Progenitor cell of endocrine pancreas (in vitro differentiated cells): ENCODE measurements at places on chromosomes 5 and 9.

DNA sequence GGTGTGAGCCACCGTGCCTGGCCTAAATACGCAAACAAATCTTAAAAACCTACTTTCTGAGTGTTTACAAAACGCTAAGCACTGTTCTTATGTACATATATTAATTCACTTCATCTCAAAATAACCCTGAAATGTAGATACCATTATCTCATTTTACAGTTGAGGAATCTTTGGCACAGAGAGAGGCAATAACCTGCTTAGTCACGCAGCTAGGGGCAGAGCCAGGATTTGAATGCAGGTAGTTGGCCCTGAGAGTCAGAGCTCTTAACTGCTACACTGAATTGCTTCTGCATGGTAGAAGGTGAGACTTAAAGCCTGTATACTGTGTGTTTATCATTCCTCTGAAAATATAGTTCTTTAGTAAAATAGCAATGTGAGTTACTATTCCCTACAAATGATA, 21.9 kb downstream of the ARHGEF37 start:
- no peak for DNase-seq

GRCh38 chr9:120306561-120306960, 273.4 kb downstream of the CDK5RAP2 start:
- DNase-seq = no peak

- no peak for DNase-seq
Observed at GRCh38 chr9:93346231-93347112, 105.0 kb upstream of the FAM120A start.

GRCh38 chr9:123528501-123528900, 172.5 kb downstream of the CRB2 start:
- no peak for DNase-seq

DNA sequence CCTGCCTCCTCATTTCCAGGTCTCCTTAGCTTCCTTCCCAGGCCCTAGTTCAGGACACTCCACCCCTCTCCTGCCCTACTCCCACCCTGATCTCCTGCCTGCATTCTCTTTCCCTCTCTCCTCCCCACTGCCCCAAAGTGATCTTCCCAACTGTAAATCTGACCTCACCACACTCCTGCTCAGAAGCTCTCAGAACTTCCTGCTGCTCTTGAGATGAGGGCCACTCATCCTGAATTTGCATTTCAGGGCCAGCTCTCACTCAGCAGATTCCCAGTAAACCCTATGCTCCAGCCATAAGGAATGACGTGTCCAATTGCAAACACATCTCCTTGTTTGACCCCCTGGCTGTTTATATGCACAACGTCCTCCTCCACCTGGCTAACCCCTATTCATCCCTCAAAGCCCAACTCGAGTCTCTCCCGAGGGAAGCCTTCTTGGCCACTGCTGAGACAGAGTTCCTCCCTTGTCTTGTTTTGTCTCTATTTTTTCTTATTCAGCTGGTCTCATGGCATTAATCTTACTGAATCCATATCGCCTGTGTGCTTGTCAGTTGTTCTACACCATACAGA, 95.0 kb downstream of the NSG2 start:
- DNase-seq = no peak

DNA sequence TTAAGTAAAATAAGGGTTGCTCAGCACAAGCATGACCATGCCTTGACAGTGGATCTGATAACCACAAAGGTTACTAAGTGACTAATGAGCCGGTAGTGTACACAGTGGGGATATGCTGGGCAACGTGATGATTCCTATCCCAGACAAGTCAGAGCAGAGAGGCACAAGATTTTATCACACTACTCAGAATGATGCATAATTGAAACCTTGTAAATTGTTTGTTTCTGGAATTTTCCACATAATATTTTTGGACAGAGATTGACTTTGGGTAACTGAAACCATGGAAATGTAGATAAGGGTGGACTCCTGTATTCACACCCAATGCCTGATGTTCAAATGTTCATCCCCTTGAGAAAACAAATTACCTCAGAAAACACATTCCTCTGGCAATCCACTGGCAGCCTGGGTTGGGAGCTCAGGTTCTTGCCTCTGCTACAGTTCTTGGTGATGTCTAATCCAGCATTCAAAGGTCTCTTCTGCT, 16.2 kb upstream of the ERAP1 start:
- DNase-seq = no peak

GRCh38 chr5:168209997-168210396, 81.4 kb upstream of the WWC1 start:
- DNase-seq = no peak

GRCh38 chr5:10854506-10855277, 93.7 kb upstream of the DAP start:
- no peak for DNase-seq

- no peak for DNase-seq
Observed at GRCh38 chr5:159130871-159131270, 31.2 kb upstream of the EBF1 start.

DNA sequence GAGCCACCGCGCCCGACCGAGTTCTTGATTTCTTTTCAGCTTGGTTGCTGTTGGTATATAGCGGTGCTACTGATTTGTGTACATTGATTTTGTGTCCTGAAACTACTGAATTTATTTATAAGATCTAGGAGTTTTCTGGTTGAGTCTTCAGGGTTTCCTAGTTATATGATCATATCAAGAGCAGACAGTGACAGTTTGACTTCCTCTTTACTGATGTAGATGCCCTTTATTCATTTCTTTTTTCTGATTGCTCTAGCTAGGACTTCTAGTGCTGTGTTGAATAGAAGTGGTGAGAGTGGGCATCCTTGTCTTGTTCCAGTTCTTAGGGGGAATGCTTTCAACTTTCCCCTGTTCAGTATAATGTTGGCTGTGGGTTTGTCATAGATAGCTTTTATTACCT, 17.4 kb upstream of the LRRC19 start:
- DNase-seq = no peak

- DNase-seq = no peak
Observed at GRCh38 chr5:90898326-90899013, 339.9 kb downstream of the ADGRV1 start.

GRCh38 chr5:73801686-73802085, 175.7 kb downstream of the ARHGEF28 start:
- no peak for DNase-seq

- no peak for DNase-seq
Observed at GRCh38 chr9:14532456-14533115, 160.6 kb downstream of the ZDHHC21 start.

GRCh38 chr5:93340881-93341280, 240.1 kb downstream of the NR2F1-AS1 start:
- DNase-seq = no peak

DNA sequence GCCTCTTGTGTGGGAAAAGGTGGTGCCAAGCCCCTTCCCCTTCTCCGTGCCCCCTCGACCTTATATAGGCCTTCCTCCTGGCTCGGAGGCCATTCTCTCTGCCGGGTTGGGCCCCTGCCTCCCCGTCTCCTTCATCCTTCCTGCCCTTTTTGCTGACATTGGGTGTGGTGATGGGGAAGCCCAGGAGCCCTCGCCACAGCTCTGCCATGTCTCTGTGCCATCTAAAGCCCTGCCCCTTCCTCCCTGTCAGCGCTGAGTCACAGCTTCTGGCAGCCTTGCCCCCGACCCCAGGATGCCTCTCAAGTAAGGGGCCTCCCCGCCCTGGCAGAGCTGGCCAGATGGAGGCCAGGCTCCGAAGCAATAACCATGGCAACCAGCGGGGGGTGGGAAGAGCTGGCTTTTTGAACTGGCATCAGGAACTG, 30.4 kb downstream of the JADE2 start:
- DNase-seq = no peak

GRCh38 chr5:94693845-94694370, 75.4 kb downstream of the SLF1 start:
- DNase-seq = no peak

DNA sequence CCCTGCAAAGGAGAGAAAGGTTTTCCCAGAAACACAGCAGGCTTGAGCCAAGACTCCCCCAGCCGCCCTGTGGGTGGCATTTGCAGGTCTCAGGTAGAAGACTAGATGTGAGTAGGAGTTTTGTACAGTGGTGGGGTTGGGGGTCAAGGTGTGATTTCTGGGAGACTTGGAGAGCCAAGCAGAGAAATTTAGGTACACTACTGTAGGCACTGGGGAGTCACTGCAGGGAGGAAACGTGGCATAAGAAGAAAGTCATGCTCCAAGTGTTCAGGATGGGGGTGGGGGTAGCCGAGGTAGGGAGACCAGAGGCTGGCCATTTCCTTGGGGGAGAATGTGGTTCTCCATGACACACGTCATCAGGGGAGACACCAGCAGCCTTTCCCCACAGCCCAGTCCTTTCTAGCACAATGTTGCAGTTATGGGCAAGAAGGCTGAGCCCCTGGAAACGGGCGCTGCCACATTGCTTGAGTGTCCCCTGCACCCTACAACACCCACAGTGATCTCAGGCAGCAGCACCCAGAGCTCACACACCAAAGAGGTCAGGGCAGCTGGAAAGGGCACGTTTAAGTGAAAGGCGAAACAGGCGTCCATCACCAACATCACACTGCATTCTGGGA, 210.5 kb downstream of the FSTL4 start:
- no peak for DNase-seq

- no peak for DNase-seq
Observed at GRCh38 chr5:137629646-137630045, 106.2 kb downstream of the KLHL3 start.

DNA sequence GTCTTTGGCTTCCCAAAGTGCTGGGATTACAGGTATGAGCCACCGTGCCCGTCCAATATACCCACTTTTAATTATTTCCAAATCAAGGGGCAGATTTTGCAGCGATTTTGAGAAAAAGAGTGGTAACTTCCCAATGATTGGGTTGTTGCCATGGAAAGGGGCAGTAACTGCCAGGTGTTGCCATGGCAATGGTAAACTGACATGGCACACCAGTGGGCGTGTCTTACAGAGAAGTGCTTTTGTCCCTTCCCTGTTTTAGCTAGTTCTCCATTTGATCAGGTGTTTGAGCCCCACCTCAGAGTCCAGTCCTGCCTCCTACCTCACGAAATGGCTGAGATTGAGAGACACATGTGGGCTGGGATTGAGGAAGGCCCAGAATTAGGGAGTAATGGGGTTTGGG, 86.3 kb upstream of the IER5L start:
- DNase-seq = no peak

- no peak for DNase-seq
Observed at GRCh38 chr5:41869151-41869723, 988 bp downstream of the OXCT1 start.

- DNase-seq = no peak
Observed at GRCh38 chr5:175567954-175568353, 89.6 kb downstream of the SFXN1 start.

GRCh38 chr5:135205632-135206349, 171.8 kb upstream of the PITX1 start:
- peak; percentile 0 for DNase-seq

DNA sequence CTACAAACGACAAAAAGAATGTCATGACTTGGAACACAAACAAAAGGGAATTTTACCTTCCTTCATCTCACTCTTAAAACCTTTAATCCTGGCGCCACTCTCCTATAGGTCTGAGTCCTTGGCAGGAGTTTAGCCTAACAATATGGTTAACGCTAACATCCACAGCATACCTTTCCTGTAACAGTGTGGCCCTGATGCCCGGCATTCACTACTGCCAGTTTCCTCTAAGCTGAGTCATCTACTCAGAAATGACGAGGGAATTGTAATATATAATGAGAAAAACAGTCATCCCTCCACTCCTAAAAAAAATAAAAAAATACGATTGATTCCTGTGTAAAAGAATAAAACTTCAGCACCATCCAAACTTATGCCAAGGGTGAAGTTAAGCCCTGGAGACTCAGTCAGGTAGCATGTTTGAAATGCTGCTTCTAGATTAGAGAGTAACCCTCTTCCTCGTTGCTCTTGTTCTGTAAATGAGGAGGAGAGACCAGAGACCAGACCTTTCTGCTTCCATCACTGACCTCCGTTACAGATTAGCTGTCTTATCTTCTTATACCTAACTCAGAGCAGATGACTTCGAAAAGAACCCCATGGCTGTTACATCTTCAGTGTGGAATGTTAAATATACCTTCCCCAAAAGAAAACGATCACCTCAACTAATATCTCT, 37.4 kb downstream of the CCDC125 start:
- DNase-seq = no peak

GRCh38 chr5:133853646-133854365, 114.6 kb downstream of the C5orf15 start:
- no peak for DNase-seq

DNA sequence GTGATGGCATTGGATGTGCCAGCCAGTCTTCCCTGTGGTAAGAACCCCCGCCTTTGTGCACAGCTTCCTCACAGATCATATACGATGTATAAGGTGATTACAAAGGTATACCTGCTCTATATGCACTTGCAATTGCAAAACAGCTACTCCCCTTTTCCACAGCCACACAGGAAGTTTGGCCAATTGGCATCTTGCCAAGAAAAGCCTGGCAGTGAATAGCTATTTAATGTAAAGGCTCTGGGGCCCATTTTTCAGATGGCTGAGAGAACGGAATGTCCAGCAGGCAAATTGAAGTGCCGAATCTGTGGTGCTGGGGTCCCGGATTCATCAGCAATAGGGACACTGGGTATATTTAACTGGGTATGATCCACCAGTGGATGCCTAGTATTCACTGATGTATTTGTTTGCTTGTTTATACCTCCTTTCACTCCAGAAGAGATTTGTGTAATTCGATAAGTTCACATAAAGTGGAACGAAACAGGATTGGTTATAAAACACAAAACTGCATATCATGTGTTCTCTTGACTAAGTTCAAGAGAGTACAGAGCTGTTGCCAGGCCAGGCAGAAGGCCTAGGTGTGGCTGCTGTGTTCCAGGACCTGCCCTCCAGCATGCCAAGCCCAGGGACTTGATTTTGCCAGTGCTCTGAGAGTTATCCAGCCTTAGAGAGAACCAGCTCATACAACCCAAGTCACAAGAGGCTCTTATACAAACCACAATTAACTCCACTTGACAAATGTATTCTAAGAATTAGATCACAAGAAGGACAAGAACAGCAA, 27.7 kb upstream of the GABRP start:
- DNase-seq = no peak

- no peak for DNase-seq
Observed at GRCh38 chr9:133252301-133253020, 22.5 kb downstream of the ABO start.

- no peak for DNase-seq
Observed at GRCh38 chr9:94743035-94743954, 16.8 kb downstream of the AOPEP start.

DNA sequence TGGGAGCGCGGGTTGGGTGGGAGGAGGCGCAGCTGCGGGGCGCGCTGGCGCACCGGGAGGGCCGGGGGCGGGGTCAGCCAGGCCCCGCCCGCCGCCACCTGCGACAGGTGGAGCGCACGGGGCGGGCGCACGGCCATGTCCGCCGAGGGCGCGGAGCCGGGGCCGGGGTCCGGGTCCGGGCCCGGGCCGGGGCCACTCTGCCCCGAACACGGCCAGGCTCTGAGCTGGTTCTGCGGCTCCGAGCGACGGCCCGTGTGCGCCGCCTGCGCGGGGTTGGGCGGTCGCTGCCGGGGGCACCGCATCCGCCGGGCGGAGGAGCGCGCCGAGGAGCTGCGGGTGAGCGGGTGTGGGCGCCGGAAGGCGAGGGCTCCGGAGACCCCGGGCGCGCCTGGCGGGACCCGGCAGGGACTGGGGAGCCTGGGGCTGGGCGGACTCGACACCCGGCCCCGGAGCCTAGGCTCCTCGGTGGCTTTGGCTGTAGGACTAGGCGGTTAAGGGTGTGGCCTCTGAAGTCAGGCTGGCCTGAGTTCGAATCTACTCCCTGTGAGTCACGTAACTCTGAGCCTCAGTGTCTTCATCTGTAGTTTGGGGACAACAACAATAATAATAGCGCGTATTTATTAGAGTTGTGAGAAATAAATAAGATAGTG, at the start of gene BSPRY:
Gene BSPRY (plus strand): TSS at position 97 of the 650 bp plus-strand sequence. CDS start 39 bp downstream, at position 136.
- DNase-seq = peak; percentile 41
